Posterior vena cava (tissue), 2 donors: ENCODE measurements at places on chromosomes 2 and 18. TPM values are rescaled to one million over a fixed set of nuclear protein-coding genes. Genes with fewer than 3 reads are reported as not detected.

- DNase-seq, result no peak
These were observed 23.3 kb upstream of the SSB start for GRCh38 chr2:169775354-169775753.

The MSH2 gene
- 7.9 TPM for total RNA-seq

The CDCA7 gene
- 0.33 TPM for total RNA-seq

The ACTG2 gene
- total RNA-seq, result 2,422 TPM

The TEX44 gene
- total RNA-seq, result not detected

The TDRD15 gene
- total RNA-seq, result not detected

- no peak for DNase-seq
These were observed 544.2 kb downstream of the SATB2 start for GRCh38 chr2:198913394-198914152.

The REG3G gene
- total RNA-seq, result 0.52 TPM

The CD302 gene
- 65.2 TPM for total RNA-seq
